ENCODE measurements at places on chromosomes 4 and X. TPM values are rescaled to one million over a fixed set of nuclear protein-coding genes. Genes with fewer than 3 reads are reported as not detected.

DNA sequence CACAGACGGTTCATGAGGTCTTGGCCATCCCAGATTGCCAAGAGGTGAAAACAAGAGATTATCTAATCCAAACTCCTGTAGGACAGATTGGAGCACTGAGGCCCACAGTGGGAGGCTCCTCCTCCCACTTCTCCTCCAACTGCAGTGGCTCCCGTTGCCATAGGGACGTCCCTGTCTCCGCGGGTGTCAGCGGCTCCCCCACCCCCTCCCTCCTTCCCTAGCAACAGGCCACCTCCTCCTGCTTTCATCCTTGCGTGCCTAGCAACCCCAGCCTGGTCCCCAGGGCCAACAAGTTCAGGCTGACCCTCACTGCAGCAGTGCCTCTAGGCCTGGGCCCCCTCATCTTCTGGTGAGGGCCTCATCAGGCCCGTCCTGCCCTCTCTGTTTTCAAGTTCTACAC lies 6.8 kb upstream of the IQSEC2 start:
- DNase-seq, result peak; percentile 25

DNA sequence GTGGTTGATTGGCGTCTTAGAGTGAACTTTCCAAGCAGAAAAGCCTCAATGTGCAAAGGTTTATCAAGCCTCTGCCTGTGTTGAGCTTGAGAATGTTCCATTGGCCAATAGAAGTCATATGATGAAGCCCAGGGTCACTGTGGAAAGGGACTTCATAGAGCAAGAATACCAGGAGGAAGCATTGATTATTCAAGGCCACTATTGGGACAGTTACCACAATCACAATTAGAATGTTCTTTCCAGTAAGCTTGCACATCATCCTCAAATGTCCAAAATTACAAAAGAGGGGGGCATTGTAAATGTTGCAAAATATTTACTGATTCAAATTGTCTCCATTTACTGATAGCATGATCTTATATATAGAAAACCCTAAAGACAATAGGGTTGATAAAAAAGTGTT lies 32.9 kb upstream of the NDP start:
- DNase-seq, result no peak

GRCh38 chr4:81196126-81196650 lies 18.8 kb downstream of the PRKG2 start:
- no peak for DNase-seq

- DNase-seq, result no peak
These were observed 89.3 kb downstream of the HNRNPD start for GRCh38 chr4:82284475-82284857.

FHIP1A gene
- total RNA-seq, result 33.6 TPM

Measured in left colon (tissue), 2 donors.